ENCODE measurements at places on chromosomes 12 and 14.
A peak's percentile ranks its signal among the peaks of the same experiment; 100 is the strongest.

DNA sequence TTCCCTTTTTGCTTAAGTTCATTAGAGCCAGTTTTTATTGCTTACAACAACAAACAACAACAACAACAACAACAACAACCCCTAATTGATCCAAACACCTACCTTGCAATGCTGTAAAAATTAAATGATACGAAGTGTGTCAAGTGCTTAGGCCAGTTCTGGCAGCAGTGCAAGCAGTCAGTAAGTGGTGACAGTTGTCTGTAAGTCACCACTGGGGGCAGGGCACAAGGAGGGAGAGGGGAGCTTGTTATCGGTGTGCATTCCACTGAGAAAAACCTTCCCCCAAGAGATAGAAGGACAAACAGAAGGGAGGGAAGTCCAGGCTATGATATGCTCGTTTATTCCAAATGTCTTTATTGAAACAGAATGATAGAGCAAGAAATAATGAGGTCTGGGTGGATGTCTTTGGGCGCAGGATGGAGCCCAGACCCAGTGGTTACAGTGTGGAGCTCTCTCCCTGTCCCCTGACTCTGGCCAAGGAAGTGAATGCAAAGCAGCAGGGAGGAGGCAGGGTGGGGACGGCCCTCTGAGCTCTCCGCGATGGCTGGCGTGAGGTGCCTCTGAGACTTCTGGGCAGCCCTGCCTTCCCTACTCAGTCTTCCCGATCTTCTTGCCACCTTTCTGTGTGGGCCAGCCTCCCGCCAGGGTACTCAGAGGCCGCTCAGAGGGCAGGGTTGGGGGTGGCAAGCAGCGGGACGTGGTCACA is 6.5 kb downstream of the SLC22A17 start:
- no peak for DNase-seq

GRCh38 chr12:21221778-21222177 is 90.8 kb downstream of the SLCO1B1 start:
- no peak for DNase-seq

DNA sequence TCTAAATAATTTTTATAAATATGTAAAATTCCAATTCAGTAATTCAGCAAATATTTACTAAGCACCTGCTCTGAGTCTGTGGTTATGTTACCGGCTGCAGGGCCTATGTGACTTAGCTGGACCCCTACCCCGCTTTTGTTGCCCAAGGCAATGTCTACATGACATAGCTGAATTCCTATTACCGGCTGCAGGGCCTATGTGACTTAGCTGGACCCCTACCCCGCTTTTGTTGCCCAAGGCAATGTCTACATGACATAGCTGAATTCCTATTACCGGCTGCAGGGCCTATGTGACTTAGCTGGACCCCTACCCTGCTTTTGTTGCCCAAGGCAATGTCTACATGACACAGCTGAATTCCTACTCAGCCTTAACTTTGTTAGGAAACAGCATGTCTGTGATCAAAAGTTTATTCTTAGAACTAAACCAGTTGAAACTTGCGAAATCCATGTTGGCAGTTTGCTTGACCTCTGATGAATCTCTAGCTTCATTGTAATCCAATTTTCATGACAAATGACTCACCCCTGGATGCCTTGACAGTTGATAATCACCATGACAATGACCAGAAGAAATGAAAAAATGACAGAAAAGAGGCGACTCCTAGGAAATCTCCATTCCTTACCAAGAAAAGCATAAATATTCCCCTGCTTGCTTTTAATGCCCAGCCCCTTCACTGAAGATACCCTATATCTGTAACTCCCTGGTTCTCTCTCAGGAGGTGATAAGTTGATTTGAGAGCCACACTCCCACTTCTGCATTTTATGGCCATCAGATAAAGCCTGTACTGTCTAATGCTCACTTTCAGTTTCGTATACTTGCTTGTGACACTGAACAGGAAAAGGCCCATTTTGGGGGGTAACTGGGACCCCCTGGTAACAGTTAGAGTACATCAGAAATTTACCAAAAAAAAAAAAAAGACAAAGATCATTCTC is 148.4 kb upstream of the SYT10 start:
- no peak for DNase-seq

DNA sequence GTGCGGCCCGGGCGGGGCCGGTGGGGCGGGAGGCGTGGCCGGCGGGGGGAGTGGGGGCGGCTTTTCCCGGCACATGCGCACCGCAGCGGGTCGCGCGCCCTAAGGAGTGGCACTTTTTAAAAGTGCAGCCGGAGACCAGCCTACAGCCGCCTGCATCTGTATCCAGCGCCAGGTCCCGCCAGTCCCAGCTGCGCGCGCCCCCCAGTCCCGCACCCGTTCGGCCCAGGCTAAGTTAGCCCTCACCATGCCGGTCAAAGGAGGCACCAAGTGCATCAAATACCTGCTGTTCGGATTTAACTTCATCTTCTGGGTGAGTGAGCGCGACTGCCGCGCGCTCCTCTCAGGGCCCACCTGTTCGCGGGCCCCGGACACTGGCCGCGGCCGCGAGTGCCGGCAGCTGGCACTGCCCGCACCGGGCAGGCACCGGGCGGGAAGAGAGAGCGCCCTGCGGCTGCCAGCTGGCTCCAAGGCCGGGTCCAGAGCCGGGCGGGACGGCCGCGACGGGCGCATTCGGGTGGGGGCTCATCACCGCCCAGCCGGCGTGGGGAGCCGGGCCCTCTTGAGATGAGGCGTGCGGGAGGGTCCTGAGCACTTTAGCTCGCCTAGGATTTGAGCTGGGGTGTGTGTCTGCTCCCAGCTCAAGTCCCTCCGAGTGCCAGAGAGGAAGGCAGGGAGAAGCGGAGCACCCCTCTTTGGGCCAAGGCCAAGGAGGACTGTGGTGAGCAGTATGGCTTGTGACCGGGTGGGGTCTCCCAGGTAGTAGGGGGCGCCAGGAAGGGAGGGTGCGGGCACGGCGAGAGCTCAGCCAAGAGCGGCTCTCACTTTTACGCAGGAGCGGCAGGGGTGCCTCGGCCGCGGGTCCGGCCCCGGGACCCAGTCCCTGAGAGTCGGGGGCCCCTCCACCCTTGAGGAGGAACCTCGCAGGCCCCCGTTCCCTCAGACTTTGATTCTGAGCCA is at the start of gene CD9:
Gene CD9, plus strand, starts transcription at position 145 of the 957 bp plus-strand sequence. Its CDS starts 100 bp downstream, at position 245.
- DNase-seq: peak; percentile 53

DNA sequence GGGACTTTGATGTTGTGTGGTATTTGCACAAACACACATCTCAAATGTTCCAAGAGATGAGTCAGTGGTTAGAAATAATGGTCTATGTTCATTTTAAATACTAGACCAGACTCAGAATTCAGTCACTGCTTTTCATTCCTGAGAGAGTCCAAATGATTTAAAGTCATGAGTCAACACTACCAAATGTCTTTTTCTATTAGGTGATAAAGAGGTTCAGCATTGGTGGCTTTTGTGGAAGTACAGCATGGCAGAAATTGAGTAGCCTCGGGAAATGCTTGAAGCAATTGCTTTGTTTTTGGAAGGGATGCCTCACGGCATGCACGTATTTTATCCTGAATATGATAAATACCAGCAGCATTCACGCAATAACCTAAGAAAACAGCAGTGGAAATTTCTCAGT is 115.7 kb downstream of the DIO2 start:
- no peak for DNase-seq
